ENCODE measurements at places on chromosomes 13 and 19.

GRCh38 chr13:113456116-113456702 is 2.9 kb upstream of the ADPRHL1 start:
- H3K27me3 ChIP-seq: no peaks in the 10 kb centered on the region
- H3K4me3 ChIP-seq: no peak overlapping the region
- no peak for DNase-seq
- no peak overlapping the region for H3K27ac ChIP-seq

GRCh38 chr13:28468023-28468915 is 26.7 kb downstream of the FLT1 start:
- H3K27ac ChIP-seq: no peak overlapping the region
- peaks cover 2% of the 10 kb centered on the region for H3K4me1 ChIP-seq
- peaks cover 52% of the 10 kb centered on the region for H3K36me3 ChIP-seq
- DNase-seq: no peak
- no peaks in the 10 kb centered on the region for H3K27me3 ChIP-seq

DNA sequence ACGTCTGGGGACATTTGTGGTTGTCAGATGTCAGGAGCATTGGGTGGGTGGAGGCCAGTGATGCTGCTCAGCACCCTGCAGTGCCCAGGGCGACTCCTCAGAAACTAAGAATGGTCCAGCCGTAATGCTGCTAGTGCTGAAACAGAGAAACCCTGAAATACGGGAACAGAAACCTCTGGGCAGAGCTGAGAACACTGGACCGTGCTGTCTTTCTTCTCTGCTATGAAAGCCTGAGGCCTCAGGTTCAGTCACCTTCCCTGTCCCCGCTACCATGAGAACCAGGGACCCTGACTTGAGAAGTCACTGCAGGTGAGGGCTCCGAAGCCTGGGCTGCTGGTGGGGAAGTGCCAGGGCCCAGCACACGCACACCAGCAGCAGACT is 13.4 kb downstream of the CAPS start:
- no peak overlapping the region for H3K4me3 ChIP-seq
- peaks cover 87% of the 10 kb centered on the region for H3K36me3 ChIP-seq
- no peaks in the 10 kb centered on the region for H3K27me3 ChIP-seq
- no peaks in the 10 kb centered on the region for H3K4me1 ChIP-seq
- no peak overlapping the region for H3K27ac ChIP-seq

- no peaks in the 10 kb centered on the region for H3K4me1 ChIP-seq
- H3K4me3 ChIP-seq: no peak overlapping the region
- H3K27ac ChIP-seq: no peak overlapping the region
Observed at GRCh38 chr13:46803586-46803985, 6.6 kb upstream of the ESD start.

DNA sequence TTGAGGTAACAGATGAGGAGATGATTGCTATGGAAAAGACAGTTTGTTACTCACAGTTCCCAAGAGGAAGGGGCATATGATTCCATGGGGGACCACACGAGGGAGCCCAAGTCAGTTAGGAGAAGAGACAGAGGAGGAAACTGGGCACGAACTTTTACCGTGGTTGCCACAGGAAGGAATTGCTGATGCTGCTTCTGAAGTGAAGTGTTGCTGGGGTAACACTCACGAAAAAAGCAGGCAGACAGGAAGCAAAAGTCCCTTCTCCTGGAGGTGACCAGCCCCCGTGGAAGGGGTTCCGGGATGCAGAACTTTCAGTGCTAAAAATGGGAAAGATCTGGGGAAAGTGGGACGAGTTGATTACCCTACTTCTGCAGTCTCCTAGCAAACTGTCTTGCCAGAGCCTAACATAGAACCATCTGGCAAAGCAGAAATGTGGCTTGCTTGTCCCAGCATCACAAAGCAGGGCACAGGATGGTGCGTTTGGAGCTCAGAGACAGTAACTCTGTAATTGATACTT is 35.4 kb upstream of the MAP3K10 start:
- no peaks in the 10 kb centered on the region for H3K36me3 ChIP-seq
- no peak overlapping the region for H3K27ac ChIP-seq
- DNase-seq: peak; percentile 53
- no peaks in the 10 kb centered on the region for H3K27me3 ChIP-seq
- H3K4me1 ChIP-seq: no peaks in the 10 kb centered on the region

DNA sequence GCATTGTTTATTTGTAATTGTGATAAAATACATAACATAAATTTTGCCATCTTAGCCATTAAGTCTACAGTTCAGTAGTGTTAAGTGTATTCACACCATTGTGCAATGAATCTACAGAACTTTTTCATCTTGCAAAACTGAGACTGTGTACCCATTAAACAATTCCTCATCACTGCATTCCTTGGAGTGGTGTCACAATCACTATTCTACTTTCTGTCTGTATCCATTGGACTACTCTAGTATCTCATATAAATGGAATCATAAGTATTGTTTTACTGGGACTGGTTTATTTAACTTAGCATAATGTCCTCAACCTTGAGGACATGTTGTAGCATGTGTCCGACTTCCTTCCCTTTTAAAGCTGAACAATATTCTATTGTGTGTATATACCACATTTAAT is 36.8 kb downstream of the UFM1 start:
- H3K27ac ChIP-seq: no peak overlapping the region
- no peaks in the 10 kb centered on the region for H3K27me3 ChIP-seq
- H3K4me1 ChIP-seq: no peaks in the 10 kb centered on the region
- H3K4me3 ChIP-seq: no peak overlapping the region
- no peaks in the 10 kb centered on the region for H3K36me3 ChIP-seq

GRCh38 chr13:100561158-100561499 is 27.5 kb downstream of the GGACT start:
- no peak overlapping the region for H3K27ac ChIP-seq
- no peaks in the 10 kb centered on the region for H3K27me3 ChIP-seq
- H3K36me3 ChIP-seq: peaks cover 7% of the 10 kb centered on the region
- no peak overlapping the region for H3K4me3 ChIP-seq
- no peaks in the 10 kb centered on the region for H3K4me1 ChIP-seq

- H3K36me3 ChIP-seq: no peaks in the 10 kb centered on the region
- DNase-seq: no peak
- no peak overlapping the region for H3K27ac ChIP-seq
- H3K4me3 ChIP-seq: no peak overlapping the region
Observed at GRCh38 chr13:51825165-51825592, 19.8 kb downstream of the TMEM272 start.

DNA sequence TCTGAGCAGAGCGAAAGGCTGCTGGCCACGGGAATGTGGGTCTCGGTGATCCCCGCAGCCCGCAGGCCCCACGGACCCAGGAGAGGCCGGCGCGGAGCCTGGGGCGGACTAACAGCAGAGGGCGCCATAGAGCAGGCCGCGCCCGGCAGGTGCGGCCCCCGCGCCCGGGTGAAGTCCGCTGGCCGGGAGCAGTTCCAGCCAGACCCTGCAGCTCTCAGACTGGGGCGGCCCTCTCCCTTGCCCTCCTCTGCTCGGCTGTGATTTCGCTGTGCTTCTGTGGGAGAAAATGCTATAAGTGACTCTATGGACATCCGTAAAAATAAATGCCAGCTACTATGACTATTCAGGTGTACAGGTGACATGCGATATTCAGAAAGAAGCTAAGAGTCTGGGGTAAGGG is 37.7 kb downstream of the GSX1 start:
- no peak overlapping the region for H3K27ac ChIP-seq
- H3K4me3 ChIP-seq: no peak overlapping the region
- H3K27me3 ChIP-seq: peaks cover 33% of the 10 kb centered on the region
- peak; percentile 81 for DNase-seq

- H3K36me3 ChIP-seq: peaks cover 20% of the 10 kb centered on the region
- DNase-seq: no peak
- no peak within 1 kb of the TSS for H3K27ac ChIP-seq
- peaks cover 2% of the 10 kb centered on the region for H3K27me3 ChIP-seq
- no peaks in the 10 kb centered on the region for H3K4me1 ChIP-seq
Observed at GRCh38 chr19:3785938-3786824, at the start of gene MATK. TSS of gene MATK (minus strand) at chr19:3786381. CDS start at chr19:3785135, 1,246 bp downstream.

- no peaks in the 10 kb centered on the region for H3K36me3 ChIP-seq
- peak; percentile 50 for DNase-seq
- H3K27ac ChIP-seq: no peak overlapping the region
- H3K27me3 ChIP-seq: no peaks in the 10 kb centered on the region
Observed at GRCh38 chr13:23770428-23770827, 118.8 kb downstream of the MIPEP start.

DNA sequence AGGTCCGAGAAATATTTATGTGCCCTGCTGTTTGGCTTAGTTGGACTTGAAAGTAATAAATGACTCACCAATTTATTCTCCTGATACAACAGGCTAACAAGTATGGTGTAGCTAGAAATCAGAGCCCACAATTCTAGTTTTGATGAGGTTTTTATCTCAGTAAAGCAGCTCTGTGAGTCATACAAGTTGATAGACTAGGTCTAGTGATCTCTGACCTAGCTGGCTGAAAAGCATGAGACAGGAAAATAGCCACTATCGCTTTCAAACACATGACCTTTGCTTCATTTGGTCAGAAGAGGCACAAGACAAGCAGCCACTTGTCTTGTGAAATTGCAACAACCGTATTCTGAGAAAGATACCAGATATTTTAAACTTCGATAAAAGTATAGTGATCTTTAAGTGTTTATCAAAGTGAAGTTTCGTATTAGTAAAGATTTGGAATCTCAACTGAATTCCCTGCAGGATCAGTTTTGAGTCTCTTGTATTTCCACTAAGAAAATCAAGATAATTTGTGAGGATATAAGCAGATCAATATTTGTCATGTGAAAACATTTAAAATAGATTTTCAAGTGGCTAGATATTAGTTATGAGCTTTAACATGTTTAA is 126.7 kb downstream of the MAB21L1 start:
- H3K27me3 ChIP-seq: no peaks in the 10 kb centered on the region
- H3K36me3 ChIP-seq: no peaks in the 10 kb centered on the region
- no peak for DNase-seq
- H3K27ac ChIP-seq: no peak overlapping the region
- no peak overlapping the region for H3K4me3 ChIP-seq

DNA sequence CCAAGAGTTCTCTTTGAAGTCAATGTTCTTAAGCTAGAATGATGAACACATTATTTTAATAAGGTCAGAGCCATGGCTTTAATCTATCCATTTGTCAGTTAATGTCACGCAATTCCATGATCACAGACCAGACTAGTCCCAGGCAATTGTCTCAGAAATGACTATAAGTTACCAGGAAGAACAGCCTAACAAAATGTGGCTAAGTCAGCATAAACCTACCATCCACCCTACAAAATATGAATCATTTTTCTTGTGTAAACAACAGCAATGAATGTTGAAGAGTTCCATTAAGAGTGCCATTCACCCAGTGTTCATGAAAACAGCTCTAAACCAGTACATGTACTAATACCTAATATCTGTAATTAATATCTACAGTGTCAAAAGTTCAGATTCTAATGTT is 127.5 kb downstream of the KCTD12 start:
- H3K36me3 ChIP-seq: no peaks in the 10 kb centered on the region
- no peaks in the 10 kb centered on the region for H3K27me3 ChIP-seq
- no peak for DNase-seq
- no peak overlapping the region for H3K27ac ChIP-seq

- H3K27me3 ChIP-seq: no peaks in the 10 kb centered on the region
- no peak overlapping the region for H3K27ac ChIP-seq
- DNase-seq: no peak
- H3K4me1 ChIP-seq: peaks cover 2% of the 10 kb centered on the region
Observed at GRCh38 chr19:18289471-18290301, 8.3 kb upstream of the JUND start.

GRCh38 chr19:8513036-8513686 is 806 bp downstream of the ZNF414 start:
- H3K36me3 ChIP-seq: peaks cover 7% of the 10 kb centered on the region
- peak overlapping the region; percentile 94 for H3K4me3 ChIP-seq
- H3K27ac ChIP-seq: peak overlapping the region; percentile 13
- no peaks in the 10 kb centered on the region for H3K4me1 ChIP-seq
- H3K27me3 ChIP-seq: no peaks in the 10 kb centered on the region
- peak; percentile 42 for DNase-seq

DNA sequence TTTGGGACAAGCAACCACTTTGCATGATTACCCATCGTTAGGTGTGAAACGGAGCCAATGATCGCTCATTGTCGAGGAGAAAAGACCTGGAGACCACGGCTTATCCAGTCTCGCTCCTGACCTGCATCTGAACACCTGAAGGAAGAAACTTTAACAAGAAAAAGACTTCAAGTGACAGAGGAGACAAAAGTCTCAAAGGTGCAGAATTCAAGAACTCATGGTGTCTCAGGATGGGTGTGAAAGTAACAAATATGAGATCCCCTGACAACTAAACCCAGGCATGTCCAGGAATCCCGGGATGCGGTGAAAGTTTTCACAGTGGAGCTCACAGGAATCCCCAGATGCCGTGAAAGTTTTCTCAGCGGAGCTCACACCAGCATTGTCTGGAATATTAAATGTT is 6.3 kb upstream of the ATP11A start:
- H3K27me3 ChIP-seq: no peaks in the 10 kb centered on the region
- H3K4me1 ChIP-seq: no peaks in the 10 kb centered on the region
- no peak for DNase-seq
- peaks cover 3% of the 10 kb centered on the region for H3K36me3 ChIP-seq

- H3K27me3 ChIP-seq: no peaks in the 10 kb centered on the region
- no peaks in the 10 kb centered on the region for H3K4me1 ChIP-seq
Observed at GRCh38 chr19:47735131-47735530, 10.2 kb upstream of the NOP53 start.

DNA sequence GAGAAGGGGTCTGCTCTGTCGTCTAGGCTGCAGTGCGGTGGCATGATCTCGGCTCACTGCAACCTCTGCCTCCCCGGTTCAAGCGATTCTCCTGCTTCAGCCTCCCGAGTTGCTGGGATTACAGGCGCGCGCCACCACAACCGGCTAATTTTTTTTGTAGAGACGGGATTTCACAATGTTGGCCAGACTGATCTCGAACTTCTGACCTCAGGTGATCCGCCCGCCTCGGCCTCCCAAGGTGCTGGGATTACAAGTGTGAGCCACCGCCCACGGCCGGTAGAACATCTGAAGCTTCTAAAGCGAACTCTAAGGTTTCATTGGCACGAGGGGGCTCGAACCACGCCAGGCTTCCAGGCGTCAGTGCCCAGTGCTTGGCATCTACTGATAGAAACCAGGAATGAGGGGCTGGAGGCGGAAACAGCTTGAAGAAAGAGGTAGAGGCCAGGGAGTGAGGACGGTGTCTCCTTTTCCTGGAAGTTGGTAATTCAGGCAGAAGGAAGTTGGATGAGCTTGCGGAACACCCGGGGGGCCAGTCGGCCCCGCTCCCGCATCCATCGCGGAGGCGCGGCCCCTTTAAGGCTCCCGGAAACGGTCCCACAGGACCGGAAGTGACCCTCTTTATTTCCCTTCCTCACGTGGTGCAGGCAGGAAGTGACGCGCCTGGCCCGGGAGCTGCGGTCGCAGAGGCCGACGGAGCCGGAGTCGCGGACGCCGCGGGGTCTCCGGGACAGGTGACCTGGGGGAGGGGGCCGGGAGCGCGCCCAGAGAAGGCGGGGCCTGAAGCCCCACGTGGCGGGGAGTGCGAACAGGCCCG is at the start of gene CCDC9:
Gene CCDC9, plus strand, starts transcription at position 647 of the 814 bp plus-strand sequence. CDS start 1,876 bp downstream, outside the sequence.
- peak; percentile 99 for DNase-seq
- no peaks in the 10 kb centered on the region for H3K27me3 ChIP-seq
- H3K4me1 ChIP-seq: no peaks in the 10 kb centered on the region
- peak within 1 kb of the TSS; percentile 89 for H3K4me3 ChIP-seq
- H3K36me3 ChIP-seq: peaks cover 33% of the 10 kb centered on the region

GRCh38 chr13:101925731-101926130 is 473.3 kb downstream of the ITGBL1 start:
- H3K27me3 ChIP-seq: no peaks in the 10 kb centered on the region
- H3K4me1 ChIP-seq: no peaks in the 10 kb centered on the region
- H3K27ac ChIP-seq: no peak overlapping the region
- no peak overlapping the region for H3K4me3 ChIP-seq
